NB4 (cell line): ENCODE measurements at places on chromosomes 1 and 21.

DNA sequence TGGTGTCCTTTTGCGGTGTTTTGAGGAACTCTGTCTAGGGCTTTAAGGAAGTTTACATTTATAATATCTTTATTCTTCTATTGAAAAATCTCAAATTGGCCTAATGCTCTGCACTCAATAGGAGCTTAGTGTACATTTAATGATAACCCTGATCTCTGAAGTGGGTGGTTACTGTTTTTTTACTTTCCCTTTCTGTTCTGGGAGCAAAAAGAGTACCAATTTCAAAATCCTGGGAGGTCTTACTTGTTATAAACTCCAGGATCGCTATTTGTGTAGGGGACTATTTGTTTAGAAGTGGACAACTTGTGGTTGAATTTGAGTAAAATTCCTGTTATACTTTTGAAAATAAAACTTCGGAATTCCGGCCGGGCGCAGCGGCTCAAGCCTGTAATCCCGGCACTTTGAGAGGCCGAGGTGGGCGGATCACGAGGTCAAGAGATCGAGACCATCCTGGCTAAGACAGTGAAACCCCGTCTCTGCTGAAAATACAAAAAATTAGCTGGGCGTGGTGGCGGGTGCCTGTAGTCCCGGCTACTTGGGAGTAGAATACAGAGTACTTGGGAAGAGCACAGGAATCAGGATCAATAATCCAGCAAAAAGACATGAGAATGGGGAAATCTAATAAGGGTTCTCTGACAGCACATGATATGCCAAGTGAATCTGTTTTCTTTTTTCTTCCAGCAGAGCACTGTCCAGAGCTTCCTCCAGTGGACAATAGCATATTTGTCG, 1.1 kb downstream of the C4BPB start:
- no peak for DNase-seq

DNA sequence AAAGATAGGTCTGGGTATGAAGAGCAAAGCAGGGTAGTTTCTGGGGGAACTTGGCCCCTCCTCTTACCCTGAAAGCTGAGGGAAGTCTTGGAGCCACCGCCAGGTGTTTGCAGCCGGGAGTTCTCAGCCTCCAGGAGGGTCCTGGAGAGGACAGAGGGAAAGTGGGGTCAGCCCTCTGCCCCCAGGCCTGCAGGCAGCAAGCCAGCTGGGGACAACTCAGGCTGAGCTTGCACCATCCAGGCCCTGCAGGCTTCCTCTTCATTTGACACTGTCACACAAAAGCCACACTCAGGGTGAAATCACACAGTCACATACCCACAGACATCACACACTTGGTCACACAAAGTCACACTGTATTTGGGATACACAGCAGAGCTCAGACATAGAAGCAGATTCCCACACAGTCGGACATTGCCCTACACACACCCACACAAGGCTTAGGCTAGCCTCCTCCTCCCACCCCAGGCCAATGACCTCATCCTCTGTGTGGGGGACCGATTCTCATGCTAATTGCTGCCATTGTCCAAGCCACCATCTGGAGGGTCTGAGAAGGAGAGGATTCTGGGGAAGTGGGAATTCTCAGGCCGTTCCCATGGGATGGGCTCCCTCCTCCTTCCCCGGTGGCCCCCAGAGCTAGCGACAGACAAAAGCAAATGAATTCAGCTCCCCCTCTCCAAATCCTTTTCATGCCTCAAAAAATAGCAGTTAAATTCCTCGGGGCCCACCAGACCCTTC, 3.7 kb downstream of the NES start:
- DNase-seq = no peak

DNA sequence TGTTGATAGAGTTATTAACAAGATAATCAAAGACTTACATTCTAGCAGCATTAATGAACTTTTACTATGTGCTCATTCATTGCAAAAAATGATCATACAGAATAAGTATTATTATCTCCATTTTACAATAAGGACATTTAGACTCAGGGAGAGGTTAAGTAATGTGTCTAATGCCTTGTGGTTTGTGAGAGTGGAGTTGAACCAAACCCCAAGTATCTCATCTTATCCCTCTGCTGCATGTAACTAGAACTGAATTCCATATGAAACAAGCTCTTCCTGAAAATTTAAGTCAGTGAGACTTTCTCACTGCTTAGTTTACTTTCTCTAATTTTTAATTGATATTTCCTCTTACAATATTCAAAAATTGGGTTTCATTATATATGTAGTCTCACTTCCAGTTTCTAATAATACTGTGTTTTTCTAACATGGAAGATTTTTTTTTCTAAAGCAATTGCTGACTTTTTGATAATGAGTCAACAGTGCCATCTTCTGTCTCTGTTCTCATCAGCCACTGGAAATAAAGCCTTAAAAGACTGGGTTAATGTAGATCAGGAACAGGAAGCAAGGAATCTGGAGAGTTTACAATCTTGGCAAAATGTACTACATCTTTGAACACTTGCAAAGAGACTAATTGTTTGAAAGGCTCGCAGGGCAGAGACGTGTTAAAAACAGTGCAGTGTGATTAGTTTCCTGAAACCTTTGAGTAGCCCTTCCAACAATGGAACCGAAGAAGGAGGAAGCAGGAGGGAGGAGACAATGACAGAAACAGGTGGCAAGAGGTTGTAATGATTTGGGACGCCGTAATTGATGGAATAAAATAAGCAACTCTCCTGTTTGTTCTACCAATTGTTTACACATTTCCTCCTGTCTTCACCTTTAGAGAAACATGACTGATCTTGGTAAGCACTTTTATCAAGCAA, 567.6 kb downstream of the MRPL39 start:
- DNase-seq = peak; percentile 49

DNA sequence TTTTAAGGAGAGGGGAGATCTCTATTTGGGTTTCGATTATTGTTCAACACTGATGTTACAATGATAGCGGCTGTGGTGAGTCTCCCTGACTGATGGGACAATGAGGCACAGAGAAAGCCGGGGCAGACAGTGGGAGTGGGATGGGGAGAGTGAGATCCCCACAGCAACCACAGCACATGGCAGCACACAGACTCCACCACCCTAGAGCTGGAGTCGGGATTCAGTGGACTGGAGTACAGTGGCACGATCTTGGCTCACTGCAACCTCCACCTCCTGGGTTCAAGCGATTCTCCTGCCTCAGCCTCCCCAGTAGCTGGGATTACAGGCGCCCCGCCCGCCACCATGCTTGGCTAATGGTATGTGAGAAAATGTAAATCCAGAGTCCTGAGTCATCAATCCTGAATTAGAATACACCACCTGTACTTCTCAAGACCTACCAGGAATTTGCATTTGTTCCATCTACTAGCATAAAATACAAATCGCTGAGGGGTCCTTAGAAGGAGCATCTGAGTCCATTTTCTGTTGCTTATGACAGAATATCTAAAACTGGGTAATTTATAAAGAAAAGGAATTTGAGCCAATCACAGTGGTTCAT, 125.8 kb downstream of the TOMM20 start:
- DNase-seq = no peak

DNA sequence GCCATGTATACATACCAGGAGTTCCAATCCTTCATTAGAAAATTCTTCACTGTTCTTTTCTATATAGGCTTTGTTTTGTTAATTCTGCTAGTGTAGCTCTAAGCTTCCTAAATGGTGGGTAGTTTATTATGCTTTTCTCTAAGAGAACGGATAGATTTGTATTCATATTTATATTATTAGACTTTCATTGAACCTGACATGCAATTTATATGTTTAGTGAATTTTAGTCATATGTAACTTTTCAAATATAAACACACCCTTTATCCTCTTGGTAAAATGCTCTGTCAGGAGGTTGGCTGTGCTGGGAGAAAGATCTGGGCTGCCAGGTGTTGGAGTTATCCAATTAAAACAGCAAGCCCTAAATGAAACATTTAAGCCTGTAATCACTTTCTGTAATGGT, 369.7 kb upstream of the RGS18 start:
- no peak for DNase-seq

DNA sequence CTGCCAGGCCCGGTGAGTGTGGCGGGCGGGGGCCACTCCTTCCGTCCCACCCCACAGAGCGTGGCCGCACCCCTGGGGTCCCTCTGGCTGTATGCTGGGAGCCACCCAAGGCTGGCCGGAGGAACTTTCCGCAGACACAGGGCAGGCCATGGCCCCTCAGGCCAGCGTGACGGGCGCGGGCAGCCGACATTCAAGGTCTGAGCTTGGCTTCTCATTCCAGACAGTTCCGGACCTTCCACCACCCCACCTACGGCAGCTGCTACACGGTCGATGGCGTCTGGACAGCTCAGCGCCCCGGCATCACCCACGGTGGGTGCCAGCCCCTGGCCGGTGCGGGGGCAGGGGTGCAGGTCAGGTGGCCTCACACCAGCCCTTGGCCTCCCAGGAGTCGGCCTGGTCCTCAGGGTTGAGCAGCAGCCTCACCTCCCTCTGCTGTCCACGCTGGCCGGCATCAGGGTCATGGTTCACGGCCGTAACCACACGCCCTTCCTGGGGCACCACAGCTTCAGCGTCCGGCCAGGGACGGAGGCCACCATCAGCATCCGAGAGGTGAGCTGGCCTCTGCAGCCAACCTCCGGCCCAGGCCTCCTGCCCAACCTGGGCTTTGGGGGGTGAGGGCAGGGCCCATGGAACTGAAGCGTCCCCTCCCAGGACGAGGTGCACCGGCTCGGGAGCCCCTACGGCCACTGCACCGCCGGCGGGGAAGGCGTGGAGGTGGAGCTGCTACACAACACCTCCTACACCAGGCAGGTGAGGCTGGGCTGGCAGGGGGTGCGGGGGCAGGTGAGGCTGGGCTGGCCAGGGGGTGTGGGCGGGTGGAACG, 7.3 kb downstream of the SCNN1D start:
- no peak for DNase-seq

DNA sequence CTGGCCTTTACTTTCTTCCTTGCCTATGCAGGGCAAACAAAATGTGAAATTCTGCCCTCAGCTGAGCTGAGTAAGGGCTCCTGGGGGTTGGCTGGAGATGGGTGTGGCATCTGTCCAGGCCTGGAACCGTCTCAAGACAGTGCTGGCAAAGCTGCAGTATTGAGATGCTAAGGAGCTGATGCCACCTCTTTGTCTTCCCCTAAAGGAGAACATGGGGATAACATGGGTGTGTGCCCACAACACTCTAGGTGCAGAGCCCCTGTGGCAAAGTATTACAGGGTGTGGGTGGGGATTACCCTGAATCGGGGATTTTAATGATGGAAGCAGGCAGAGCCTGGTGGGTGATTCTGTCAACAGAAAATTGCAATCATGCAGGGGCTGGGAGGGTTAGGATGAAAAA, 2.5 kb upstream of the ST3GAL3 start:
- DNase-seq = peak; percentile 13

DNA sequence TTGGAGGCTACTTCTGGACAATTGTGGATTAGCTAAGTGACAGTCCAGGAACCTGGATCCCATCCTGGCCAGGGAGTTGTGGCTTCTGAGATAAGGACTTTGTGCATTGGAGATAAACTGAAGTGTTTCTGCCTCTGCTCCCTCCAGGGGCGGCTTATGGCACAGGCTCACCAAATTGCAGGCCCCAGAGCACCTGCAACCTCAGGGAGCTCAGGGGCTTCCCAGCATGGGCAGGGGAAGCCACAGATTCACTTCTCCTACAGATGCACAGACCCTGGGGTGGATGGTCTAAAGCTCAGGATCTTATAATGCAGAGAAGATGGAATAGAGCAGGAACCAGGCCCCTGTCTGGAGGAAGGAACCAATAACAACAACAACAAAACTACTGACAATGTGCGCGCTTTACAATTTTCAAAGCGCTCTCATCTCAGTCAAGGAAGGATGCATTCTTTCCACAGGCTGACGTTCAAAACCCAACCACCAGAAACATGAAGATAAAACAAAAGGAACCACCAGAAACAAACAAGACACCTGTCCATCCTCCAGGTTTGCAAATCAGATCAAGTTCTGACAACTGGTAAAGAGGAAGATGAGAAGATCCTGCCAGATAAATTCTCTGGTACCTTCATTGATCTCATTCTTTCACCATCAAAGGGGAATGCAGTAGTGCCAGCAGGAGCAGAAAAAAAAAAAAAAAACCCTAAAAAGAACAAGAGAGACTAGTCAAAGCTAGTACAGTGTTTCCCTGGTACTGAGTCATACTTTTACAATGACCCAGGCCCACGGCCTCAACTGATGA, 121.0 kb upstream of the IRF2BP2 start:
- no peak for DNase-seq

DNA sequence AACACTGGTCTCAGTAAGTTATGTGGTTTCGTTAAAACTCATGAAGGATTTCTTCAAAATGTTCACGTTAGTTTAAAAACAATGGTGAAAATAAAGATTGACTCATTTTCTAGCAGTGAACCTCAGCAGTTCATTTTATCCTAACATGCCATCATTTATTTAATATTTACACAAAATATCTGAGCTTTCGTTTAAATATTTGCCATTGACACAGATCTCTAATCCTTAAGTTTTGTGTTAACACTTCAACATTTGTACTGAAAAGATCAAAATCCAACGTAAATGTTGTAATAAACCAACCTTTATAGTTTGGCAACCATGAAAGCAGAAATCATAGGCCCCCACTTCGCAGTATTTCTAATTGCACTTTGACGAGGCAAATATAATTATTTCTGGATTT, 1129.5 kb downstream of the PLA2G4A start:
- DNase-seq = no peak

DNA sequence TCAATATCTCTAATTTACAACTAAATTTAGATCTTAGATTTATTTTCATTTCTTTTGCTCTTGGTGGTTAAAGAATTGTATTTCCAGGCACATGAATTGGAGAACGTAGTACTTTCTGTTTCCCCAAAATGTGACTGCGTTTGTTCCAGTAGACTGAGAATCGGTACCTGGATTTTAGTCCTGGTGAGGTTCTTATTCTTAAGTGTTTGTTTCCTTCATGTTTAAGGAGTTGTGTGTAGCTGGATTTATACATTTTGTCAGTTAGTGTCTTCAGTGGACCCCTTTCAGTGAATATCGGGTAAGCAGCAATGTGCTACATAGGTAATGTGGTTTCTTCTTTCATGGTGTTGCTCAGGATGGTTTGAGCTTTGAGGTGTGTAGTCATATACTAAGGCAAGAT, 6.8 kb downstream of the MIER1 start:
- DNase-seq = peak; percentile 16

DNA sequence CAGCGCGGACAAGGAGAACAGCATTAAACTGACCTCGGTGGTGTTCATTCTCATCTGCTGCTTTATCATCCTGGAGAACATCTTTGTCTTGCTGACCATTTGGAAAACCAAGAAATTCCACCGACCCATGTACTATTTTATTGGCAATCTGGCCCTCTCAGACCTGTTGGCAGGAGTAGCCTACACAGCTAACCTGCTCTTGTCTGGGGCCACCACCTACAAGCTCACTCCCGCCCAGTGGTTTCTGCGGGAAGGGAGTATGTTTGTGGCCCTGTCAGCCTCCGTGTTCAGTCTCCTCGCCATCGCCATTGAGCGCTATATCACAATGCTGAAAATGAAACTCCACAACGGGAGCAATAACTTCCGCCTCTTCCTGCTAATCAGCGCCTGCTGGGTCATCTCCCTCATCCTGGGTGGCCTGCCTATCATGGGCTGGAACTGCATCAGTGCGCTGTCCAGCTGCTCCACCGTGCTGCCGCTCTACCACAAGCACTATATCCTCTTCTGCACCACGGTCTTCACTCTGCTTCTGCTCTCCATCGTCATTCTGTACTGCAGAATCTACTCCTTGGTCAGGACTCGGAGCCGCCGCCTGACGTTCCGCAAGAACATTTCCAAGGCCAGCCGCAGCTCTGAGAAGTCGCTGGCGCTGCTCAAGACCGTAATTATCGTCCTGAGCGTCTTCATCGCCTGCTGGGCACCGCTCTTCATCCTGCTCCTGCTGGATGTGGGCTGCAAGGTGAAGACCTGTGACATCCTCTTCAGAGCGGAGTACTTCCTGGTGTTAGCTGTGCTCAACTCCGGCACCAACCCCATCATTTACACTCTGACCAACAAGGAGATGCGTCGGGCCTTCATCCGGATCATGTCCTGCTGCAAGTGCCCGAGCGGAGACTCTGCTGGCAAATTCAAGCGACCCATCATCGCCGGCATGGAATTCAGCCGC, 2.5 kb downstream of the S1PR1 start:
- peak; percentile 63 for DNase-seq
